ENCODE measurements at places on chromosomes 12 and 14. TPM values are rescaled to one million over a fixed set of nuclear protein-coding genes. Genes with fewer than 3 reads are reported as not detected.

PTHLH gene
- 1.3 TPM for total RNA-seq

SMIM41 gene
- 0.43 TPM for total RNA-seq

TMEM132C gene
- not detected for total RNA-seq

SLC17A8 gene
- not detected for total RNA-seq

ART4 gene
- total RNA-seq, result under 0.01 TPM

CACNA1C gene
- total RNA-seq, result 11.7 TPM

OR4K2 gene
- not detected for total RNA-seq

TAS2R42 gene
- not detected for total RNA-seq

CLEC7A gene
- under 0.01 TPM for total RNA-seq

CDKN3 gene
- 35.8 TPM for total RNA-seq

All from fibroblast of villous mesenchyme (primary cell).